ENCODE measurements at places on chromosomes 11 and 22. TPM values are rescaled to one million over a fixed set of nuclear protein-coding genes. Genes with fewer than 3 reads are reported as not detected.

C11orf24 gene
- total RNA-seq: 21.4 TPM

HTR3B gene
- total RNA-seq: not detected

LPXN gene
- 152 TPM for total RNA-seq

- H3K27ac ChIP-seq: no peak overlapping the region
- no peak for DNase-seq
- H3K4me3 ChIP-seq: no peak overlapping the region
- peaks cover 40% of the 10 kb centered on the region for H3K27me3 ChIP-seq
These were observed 102.3 kb downstream of the CHST1 start for GRCh38 chr11:45563171-45563570.

- no peaks in the 10 kb centered on the region for H3K27me3 ChIP-seq
- DNase-seq: no peak
- H3K27ac ChIP-seq: no peak overlapping the region
- H3K4me1 ChIP-seq: peaks cover 5% of the 10 kb centered on the region
- H3K36me3 ChIP-seq: no peaks in the 10 kb centered on the region
These were observed 151.9 kb downstream of the CACNA1I start for GRCh38 chr22:39722501-39722900.

DNA sequence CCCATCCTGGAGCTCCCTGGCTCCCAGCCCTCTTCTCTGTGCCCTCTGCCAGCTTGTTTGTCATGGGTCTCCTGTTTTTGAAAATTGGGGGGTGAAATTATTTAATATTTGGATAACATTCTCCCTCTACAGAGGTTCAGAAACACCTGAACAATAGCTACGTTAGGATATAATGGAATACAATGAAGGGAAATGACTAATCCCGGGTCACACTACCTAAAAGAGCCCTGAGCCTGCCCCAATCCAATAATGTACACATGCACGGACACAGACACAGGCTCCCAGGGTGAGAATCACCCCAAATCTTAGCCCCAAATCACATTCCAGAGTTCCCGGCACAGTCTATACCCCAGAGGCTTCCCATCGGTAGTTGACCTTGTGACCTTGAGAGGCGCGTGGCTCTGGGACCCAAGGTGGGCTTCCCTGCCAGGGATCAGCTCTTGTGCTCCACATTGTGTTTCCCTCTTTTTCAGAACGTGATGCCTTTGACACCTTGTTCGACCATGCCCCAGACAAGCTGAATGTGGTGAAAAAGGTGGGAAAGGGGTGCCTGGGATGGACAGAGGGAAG is 135.5 kb downstream of the PARVA start:
- no peak overlapping the region for H3K27ac ChIP-seq
- no peaks in the 10 kb centered on the region for H3K4me1 ChIP-seq
- no peaks in the 10 kb centered on the region for H3K27me3 ChIP-seq
- no peak for DNase-seq
- no peak overlapping the region for H3K4me3 ChIP-seq
- no peaks in the 10 kb centered on the region for H3K36me3 ChIP-seq

- H3K27ac ChIP-seq: no peak overlapping the region
- no peaks in the 10 kb centered on the region for H3K4me1 ChIP-seq
- no peak for DNase-seq
- H3K36me3 ChIP-seq: no peaks in the 10 kb centered on the region
These were observed 963.4 kb downstream of the DLG2 start for GRCh38 chr11:84663731-84664130.

GRCh38 chr22:47091921-47092700 is 329.7 kb downstream of the TBC1D22A start:
- no peaks in the 10 kb centered on the region for H3K36me3 ChIP-seq
- no peaks in the 10 kb centered on the region for H3K27me3 ChIP-seq
- H3K4me3 ChIP-seq: no peak overlapping the region

DNA sequence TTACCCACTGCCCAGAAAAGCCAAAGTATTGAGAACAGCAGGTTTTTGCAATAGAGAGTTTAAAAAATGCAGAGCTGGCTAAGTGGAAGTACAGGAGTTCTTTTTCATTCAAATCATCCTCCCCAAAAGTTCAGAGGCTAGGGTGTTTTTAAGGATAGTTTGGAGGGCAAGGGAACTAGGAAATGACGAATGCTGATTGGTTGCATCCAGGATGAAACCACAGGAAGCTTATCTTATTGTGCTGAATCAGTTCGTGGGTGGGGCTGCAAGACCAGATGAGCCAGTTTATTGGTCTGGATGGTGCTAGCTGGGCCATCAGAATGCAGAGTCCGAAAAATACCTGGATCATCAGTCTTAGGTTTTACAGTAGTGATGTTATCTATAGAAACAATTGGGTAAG is 1427.1 kb downstream of the LRRC4C start:
- DNase-seq: no peak
- H3K4me3 ChIP-seq: no peak overlapping the region
- H3K27me3 ChIP-seq: no peaks in the 10 kb centered on the region
- H3K4me1 ChIP-seq: no peaks in the 10 kb centered on the region
- H3K27ac ChIP-seq: no peak overlapping the region

DNA sequence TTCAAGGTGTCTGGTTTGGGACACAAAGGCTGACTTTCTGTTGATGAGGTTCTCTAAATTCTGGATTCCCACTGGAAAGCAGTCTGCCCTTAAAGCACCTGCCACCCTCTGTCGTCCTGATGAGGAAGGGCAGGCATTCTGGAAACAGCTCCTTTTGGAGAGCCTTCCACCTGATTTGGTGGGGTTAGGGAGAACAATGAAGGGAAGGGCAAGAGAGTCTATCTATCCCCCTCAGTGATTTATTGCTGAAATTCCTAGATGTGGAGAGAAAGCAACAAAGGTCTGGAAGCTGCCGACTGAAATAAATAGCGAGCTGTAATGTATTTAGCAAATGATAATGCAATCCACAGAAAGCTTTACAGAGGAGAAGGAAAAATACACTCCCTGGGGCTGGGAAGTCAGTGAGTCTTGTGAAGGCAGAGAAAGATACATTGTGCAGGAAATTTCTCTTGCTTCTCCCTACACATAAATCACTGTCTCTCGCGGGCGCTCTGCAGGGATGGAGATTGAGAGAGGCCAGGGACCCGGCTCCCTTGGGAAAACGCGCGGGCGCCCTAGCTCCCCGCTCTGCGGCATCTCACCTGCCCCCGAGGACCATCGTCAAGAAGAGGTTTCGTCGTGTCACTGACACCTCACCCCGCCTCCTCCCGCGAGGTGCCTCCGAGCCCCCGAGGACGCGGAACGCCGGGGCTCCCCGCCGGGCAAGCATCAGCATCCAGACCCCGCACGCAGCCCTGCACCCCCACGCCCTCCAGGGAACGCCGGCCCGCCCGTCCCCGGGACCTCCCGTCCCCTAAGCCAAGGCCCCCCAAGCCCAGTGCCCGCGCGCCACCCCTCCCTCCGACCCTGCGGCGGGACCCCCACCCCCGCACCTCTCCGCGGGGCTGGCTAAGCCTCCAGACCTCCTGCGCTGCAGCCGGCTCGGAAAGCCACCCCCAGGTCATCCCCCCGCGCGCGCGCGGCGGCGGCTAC is 673 bp downstream of the CDON start:
- DNase-seq: peak; percentile 7
- H3K27ac ChIP-seq: no peak overlapping the region
- peaks cover 3% of the 10 kb centered on the region for H3K27me3 ChIP-seq
- peak overlapping the region; percentile 35 for H3K4me3 ChIP-seq

- no peaks in the 10 kb centered on the region for H3K36me3 ChIP-seq
- H3K4me3 ChIP-seq: no peak overlapping the region
- no peaks in the 10 kb centered on the region for H3K27me3 ChIP-seq
These were observed 315.0 kb downstream of the BRD1 start for GRCh38 chr22:49512487-49513165.

GRCh38 chr11:126992065-126992803 is 8.3 kb downstream of the KIRREL3 start:
- no peaks in the 10 kb centered on the region for H3K27me3 ChIP-seq
- H3K4me1 ChIP-seq: no peaks in the 10 kb centered on the region
- no peak for DNase-seq
- H3K36me3 ChIP-seq: no peaks in the 10 kb centered on the region
- H3K4me3 ChIP-seq: no peak overlapping the region
- H3K27ac ChIP-seq: no peak overlapping the region

- no peak overlapping the region for H3K27ac ChIP-seq
- H3K4me3 ChIP-seq: no peak overlapping the region
- no peak for DNase-seq
- peaks cover 6% of the 10 kb centered on the region for H3K27me3 ChIP-seq
These were observed 79.7 kb upstream of the LDLRAD3 start for GRCh38 chr11:35864131-35864530.

GRCh38 chr11:128503245-128503991 is 83.9 kb downstream of the ETS1 start:
- no peaks in the 10 kb centered on the region for H3K27me3 ChIP-seq
- peaks cover 92% of the 10 kb centered on the region for H3K4me1 ChIP-seq
- H3K36me3 ChIP-seq: peaks cover 8% of the 10 kb centered on the region
- H3K4me3 ChIP-seq: peak overlapping the region; percentile 57
- peak; percentile 60 for DNase-seq
- H3K27ac ChIP-seq: peak overlapping the region; percentile 78

DNA sequence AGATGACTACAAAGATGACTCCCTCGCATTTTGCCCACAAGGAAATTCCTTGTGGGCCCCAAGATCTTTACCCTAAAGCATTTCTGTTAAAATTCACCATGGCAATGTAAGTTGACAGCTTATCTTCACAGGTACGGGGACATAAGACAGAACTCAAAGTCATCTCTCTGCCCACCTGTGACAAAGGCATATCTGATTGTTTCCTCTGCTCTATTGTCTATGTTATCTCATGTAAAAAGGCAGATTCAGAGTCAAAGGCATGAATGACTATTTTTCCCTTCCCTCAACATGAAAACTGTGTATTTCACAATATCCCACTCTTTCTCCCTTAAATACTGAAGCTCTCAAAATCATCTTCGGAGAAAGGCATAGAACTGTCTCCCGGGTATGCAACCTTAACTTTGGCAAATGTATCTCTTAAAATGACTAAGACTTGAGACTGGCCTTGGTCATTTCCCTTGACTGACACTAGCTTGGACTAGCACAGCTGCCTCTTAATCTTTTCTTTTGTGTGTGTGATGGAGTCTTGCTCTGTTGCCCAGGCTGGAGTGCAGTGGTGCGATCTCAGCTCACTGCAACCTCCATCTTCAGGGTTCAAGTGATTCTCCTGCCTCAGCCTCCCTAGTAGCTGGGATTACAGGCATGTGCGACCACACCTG is 103.2 kb downstream of the MICAL3 start:
- H3K4me1 ChIP-seq: no peaks in the 10 kb centered on the region
- no peaks in the 10 kb centered on the region for H3K27me3 ChIP-seq
- DNase-seq: no peak
- no peak overlapping the region for H3K4me3 ChIP-seq

- H3K27ac ChIP-seq: no peak overlapping the region
- H3K4me1 ChIP-seq: peaks cover 8% of the 10 kb centered on the region
- H3K27me3 ChIP-seq: no peaks in the 10 kb centered on the region
- no peak for DNase-seq
These were observed 11.0 kb upstream of the B4GALNT4 start for GRCh38 chr11:358129-358800.

DNA sequence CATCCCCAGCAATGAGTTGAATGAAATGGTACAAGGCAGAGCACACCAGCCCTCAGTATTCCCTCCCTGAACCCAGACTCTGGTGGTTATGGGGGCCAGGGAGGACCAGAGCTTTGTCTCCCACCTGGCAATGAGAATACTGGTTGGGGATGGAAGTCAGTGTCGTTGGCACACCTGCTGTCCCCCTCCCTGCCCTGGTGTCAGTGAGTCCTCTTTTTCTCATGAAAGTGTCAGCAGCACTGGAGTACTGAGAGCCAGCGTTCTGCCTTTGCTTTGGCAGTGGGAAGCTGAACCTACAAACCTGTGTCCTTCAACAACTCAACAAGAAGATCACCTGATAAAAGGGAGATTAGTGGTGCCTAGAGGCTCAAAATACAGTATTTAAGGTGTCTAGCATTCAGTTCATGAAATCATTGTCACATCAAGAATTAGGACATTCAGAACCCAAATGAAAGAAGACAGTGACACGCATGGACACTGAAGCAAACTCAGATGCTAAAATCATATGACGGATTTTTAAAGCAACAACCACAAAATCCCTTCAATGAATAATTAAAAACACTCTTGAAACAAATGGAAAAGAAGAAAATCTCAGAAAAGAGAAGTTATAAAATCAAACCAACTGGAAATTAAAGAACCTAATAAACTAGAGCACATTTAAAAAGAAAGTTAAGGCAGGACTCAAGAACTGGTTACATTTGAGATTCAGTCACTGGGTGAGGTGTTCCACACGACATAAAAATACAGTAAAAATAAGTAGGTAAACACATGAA is 77.5 kb upstream of the VPREB1 start:
- peaks cover 11% of the 10 kb centered on the region for H3K4me1 ChIP-seq
- H3K36me3 ChIP-seq: no peaks in the 10 kb centered on the region
- H3K27ac ChIP-seq: peak overlapping the region; percentile 16
- no peak for DNase-seq

DNA sequence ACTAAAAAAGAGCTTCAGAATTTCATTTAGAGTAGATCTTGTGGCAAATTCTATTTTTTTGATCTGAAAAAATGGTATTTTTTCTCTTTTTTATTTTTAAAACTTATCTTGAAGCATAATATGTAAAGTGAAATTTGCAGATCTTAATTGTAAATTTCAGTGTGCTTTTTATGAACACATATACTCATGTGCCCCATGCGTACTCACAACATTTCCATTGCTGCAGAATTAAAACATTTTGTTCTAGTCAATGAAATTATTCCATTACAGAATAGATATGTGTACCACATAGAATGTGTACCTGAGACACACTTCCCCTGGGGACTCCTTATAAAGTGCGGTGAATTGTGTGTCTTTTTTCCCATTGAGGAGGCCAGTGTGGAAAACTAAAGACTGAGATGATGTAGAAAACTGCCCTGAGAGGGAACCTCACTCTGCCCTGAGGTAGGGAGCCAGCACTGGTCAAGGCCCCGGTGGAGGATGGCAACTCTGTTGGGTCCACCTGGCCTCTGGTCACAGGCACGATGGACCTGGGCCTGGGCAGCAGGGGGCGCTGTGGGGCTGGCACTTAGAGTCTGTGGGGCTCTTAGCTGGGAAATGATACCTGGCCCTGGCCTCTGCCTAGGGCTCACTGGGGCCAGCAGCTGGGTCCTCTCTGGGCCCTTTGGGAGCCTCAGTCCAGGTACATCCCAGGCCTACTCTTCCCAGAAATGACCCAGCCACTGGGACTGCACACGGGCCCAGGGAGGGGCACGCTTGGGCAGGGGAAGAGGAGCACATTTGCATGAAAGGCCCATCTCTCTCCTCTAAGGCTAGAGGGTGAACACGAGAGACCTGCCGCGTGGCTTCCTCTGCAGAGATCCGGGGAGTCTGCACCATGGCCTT is 77.9 kb upstream of the TOP3B start:
- DNase-seq: peak; percentile 22
- H3K4me3 ChIP-seq: no peak overlapping the region
- peaks cover 37% of the 10 kb centered on the region for H3K27me3 ChIP-seq

Data from T-cell (primary cell).